ENCODE measurements at places on chromosomes 7 and 10.

- no peak for DNase-seq
These were observed 148.6 kb upstream of the IMMP2L start for GRCh38 chr7:111710839-111711380.

GRCh38 chr10:122018951-122019413 lies 30.0 kb downstream of the TACC2 start:
- no peak for DNase-seq

GRCh38 chr10:73780966-73781365 lies 882 bp upstream of the CHCHD1 start:
- no peak for DNase-seq

- no peak for DNase-seq
These were observed 28.6 kb downstream of the KAT6B start for GRCh38 chr10:74855027-74855426.

DNA sequence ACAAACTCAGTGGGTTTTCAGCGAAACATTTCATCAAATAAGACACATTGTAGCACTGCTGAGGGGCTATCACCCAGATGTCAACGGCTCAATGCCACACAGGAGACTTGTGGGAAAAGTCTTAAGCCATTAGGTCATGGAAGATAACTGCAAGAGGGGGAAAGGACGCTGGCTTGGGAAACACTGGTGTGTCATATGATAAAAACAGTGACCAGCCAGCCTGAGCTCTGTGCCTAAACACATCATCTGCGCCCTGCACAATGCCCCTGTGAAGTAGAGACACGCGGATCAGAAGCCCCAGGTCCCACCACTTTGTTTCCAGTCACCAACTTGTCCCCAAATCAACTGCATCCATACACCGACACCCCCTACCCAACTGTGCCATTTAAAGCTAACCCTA lies 116.7 kb downstream of the TNS3 start:
- no peak for DNase-seq
